ENCODE measurements at places on chromosomes 2 and 18.

DNA sequence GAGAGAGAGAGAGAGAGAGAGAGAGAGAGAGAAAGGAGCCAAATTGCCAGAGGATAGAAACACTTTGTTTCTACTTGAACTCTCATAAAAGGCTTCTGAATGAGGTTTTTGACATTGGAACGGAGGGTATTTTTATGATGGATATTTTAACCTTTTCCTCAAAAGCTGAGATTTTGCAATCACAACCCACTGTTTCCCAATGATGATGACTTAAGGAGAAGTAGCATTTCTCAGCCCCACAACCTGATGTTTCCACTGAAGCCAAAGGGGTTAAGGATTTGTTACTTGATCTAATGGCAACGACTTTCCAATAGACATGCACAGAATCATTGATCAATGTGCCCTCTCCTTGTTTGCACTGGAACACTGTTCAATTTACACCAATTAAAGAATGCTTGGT is 67.1 kb upstream of the POU3F3 start:
- no peak for DNase-seq

DNA sequence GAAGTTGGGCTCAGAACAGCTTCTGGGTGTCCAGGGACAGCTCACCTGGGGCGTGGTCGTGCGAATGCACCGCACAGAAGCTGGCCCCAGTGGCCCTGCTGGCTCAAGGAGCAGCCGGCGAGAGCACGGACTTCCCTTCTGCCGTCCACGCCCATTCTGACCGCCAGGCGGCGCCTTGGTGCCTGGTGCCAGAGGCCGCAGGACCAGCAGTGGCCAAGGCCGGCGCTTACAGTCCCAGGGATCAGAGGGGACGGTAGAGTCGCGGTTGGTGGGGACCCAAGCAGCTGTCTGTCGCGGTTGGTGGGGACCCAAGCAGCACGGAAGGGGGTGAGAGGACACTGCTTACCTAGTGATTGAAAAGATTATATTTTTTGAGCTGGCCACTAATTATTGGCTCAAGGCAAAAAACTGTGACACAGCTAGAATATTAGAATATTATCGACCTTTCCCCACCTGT is 25.7 kb downstream of the NPPC start:
- peak; percentile 62 for DNase-seq

GRCh38 chr18:31555971-31556747 is 35.5 kb upstream of the TTR start:
- DNase-seq = peak; percentile 2

- no peak for DNase-seq
Observed at GRCh38 chr18:2686349-2686968, 30.9 kb downstream of the SMCHD1 start.

GRCh38 chr2:190655570-190655969 is 6.7 kb downstream of the NAB1 start:
- no peak for DNase-seq

- DNase-seq = no peak
Observed at GRCh38 chr2:236338495-236339184, 74.4 kb upstream of the ASB18 start.

DNA sequence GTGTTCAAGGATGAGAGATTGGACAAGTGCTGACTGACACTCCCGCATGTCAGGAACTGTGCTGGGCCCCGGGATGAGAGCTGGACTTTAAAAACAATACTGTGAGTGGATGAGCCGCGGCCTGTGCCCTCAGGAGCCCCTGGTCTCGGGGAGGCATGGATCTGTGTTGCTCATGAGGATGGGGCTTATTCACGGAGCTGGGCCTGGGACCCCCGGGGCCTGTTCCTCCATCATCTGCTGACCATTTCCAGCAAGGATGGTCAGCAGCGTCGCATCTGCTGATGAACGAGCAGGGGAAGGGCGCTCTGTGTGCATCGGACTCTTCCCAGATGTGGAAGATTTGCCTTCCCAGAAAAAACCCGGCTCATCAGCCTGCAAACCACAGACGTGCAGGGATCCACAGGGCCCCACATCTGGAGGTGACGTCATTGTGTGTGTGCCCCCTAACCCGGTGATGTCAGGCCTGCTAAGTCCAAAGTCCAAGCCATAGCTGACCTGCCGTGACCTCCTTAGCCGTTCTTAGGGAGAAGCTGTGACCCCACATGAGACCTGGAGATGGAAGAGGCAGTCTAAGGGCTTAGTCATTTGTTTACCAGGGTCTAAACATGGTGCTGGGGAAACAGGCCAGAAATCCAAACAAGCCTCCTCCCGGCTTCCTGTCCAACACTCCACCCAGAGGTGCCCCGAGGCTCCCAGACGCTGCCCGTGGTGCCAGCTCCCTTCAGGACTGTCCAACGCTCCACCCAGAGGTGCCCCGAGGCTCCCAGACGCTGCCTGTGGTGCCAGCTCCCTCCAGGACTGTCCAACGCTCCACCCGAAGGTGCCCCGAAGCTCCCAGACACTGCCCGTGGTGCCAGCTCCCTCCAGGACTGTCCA is 143.9 kb downstream of the PXDN start:
- no peak for DNase-seq

GRCh38 chr2:217218269-217219163 is 358.7 kb upstream of the TNP1 start:
- DNase-seq = no peak

- DNase-seq = no peak
Observed at GRCh38 chr2:169014780-169015179, 16.3 kb downstream of the ABCB11 start.

- DNase-seq = no peak
Observed at GRCh38 chr2:11215407-11215806, 60.1 kb downstream of the SLC66A3 start.

DNA sequence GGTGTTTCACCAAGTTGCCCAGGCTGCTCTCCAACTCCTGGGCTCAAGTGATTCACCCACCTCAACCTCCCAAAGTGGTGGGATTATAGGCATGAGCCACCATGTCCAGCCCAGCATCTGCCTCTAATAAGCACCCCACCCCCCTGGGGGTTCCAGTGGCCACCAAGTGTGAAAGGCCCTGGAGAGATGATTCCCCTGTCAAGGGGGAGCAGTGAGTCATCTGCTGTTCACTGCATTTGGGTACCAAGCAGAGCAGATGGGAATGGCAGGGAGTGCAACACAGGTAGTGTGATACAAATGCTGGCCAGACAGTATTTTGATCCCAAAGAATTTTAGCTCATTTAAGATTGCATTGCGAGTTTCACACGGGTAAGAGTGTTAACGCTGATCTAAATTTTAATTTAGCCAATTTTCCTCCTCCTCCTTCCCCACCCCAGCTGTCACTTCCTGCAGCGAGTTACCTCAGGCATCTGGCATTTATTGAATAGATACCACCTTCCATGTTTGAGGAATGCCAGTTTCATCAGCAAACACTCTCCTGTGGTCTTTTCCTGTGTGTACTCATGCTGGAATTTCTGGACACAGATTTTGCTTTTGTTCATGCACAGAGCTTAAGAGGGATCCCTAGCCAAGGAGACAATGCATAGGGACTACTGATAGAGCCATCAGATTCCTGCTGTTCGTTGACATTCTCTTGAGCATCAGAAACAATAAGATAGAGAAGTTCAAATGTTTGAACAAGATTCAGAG is 32.4 kb upstream of the NCK2 start:
- no peak for DNase-seq

GRCh38 chr2:88859461-88859860 is 168.0 kb downstream of the RPIA start:
- DNase-seq = no peak

- DNase-seq = no peak
Observed at GRCh38 chr2:160566717-160567116, 73.1 kb upstream of the RBMS1 start.

DNA sequence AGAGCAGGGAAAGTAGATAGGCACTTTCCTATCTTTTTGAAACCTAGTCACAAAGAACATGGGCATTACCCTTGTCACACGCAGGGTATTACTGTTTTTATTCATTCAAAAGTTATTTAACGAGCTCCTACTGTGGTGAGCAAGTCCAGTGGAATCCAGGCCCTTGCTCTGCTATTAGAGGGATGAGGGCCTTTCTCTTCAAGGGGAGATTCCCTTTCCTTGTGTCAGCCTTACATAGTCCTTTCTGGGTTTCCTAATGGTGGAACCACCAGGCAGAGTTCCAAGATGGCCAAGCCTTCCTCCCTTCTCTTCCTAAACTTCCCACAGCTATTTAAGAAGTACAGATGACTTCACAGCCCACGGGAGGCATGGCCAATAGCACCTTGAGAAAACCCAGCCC is 64.6 kb downstream of the SPTBN1 start:
- DNase-seq = no peak

GRCh38 chr2:100383954-100384353 is 33.5 kb downstream of the CHST10 start:
- DNase-seq = no peak

- DNase-seq = no peak
Observed at GRCh38 chr2:165835363-165835762, 41.3 kb upstream of the GALNT3 start.

DNA sequence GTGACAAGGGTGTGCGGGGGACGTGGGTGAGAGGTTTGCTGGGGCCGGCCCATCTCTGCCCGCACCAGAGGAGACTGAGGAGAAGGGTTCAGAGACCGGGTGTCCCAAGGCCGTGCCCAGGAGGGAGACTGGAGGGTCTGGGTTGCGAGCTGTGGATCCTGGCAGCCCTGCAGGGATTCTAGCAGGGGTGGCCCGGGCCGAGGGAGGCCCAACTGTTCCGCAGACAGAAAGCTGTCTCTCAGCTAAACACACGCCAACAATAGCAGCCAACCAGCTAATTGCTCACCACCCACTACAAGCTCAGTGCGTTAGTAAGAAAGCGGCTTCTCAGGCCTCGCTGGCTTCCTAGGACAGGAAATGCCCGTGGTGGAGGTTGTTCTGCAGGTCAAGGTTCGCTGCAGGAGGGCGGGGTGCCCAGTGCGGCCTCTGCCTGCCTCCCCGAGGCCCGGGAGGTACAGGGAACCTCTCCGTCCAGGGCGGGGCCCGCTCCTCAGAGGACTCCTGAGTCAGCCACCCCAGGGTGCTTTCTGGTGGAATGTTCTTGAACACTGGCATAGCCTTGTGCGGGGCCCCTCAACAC is 282.0 kb upstream of the PXDN start:
- no peak for DNase-seq

Measured in stimulated activated CD4-positive, alpha-beta T cell treated with anti-CD3 and anti-CD28 coated beads, Interleukin-4, amount 100 ng/mL, for 1 hour (primary cell).